ENCODE measurements at places on chromosomes 3 and 15.

GRCh38 chr15:67030036-67030762 is 35.2 kb upstream of the SMAD3 start:
- DNase-seq, result no peak

GRCh38 chr3:64238971-64239667 is 13.9 kb upstream of the PRICKLE2 start:
- DNase-seq, result no peak

DNA sequence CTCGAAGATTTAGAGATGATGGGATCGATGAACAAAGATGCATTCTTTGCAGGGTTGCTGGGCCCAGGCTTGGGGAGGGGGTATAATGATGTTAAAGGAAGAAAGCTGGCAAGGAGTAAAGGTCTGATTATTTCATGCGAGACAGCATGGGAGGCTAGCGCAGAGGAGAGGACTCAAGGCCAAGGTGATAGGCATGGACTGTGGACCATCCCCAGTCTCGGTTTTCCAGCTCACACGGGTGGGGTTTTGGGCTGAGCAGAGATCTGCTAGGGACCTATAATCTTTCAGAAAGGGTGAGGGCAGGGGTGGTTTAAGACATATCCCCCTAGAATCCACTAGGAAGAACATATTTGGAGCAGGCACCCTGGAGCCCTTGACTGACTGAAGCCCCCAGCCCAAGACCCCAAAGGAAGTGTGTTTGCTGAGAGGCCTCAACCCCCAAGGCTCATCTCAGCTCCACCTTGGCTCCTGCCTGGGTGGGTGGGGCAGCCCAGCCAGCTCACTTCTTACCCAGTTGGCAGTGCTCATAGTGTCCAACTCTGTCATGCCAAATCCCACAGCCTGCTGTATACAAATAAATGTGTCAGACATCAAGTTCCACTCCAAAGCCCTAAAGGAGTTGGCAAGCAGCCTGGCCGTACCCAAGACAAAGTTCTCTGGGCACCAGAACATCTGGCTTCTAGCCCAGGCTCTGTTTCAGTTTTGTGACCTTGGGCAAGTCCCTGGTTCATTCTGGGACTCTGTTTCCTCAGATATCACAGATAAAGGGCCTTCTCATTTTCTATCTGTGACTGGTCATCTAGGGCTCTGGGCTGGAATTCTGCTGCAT is 17.9 kb downstream of the ACSBG1 start:
- no peak for DNase-seq

DNA sequence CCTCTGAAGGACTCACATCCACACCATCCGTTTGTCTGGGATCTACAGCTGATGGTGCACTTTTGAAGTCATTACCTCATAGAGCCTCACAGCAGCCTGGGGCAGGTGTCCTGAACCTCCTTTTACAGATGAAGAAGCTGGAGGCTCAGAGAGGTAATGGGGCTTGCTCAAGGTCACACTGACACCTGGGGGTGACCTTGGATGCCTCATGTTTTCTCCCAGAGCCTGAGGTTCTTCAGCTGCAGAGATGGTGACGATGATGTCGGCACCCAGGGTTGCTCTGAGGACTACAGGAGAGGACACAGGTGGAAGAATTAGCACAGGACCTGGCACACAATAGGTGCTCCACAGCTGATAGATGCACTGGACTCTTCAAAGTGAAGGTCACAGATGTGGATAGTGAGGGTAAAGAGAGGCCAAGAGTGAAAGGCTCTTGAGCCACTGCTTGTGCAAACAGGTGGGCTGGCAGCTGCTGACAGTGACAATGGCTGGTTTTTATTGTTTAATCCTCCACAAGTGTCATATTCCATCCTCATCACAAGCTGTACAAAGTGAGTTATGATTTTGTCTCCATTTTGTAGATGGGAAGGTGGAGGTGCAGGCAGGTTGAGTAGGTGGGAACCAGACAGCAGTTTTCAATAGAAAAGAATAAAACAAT is 17.4 kb upstream of the ATP2B2 start:
- DNase-seq, result no peak

DNA sequence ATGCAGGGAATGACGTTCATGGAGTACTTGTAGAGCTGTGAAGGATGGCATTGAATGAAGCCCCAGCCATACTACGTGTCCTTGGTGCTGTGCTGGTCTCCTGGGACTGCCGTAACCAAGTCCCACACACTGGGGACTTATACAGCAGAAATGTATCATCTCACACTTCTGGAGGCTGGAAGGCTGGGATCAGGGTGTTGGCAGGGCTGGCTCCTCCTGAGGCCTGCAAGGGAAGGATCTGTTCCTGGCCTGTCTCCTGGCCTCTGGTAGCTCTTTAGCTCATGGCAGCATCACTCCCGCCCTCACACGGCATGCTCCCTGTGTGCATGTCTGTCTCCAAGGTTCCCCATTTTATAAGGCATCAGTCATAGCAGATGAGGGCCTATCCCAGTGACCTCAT is 29.5 kb upstream of the GABRG3 start:
- no peak for DNase-seq

DNA sequence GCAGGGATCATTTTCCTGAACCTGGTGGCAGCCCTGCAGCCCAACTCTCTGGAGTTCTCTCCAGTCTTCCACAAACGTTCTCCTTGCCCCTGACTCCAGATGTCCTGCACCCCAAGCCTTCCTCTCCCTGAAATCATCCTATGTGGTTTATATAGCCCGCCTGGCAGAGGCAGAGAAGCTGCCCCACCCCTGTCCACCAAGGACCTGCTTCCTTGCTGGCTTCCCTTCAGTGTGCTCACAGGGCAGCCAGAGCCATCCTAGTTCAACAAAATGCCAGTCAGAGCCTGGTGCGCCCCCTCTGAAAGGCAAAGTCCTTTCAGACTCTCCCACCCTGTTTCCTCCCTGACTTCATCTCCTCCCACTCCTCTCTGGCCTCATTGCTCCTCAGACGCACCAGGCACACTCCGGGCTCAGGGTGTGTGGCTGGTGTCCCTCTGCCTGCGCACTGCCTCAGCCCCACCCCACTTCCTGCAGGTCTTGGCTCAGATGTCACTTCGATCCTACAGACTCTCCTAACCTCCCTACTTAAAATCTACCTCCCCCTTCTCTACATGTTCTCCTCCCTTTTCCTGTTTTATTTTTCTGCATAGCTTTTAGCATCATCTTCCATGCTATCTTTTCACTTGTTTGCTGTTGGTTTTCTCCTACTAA is 5.9 kb downstream of the KBTBD13 start:
- no peak for DNase-seq

DNA sequence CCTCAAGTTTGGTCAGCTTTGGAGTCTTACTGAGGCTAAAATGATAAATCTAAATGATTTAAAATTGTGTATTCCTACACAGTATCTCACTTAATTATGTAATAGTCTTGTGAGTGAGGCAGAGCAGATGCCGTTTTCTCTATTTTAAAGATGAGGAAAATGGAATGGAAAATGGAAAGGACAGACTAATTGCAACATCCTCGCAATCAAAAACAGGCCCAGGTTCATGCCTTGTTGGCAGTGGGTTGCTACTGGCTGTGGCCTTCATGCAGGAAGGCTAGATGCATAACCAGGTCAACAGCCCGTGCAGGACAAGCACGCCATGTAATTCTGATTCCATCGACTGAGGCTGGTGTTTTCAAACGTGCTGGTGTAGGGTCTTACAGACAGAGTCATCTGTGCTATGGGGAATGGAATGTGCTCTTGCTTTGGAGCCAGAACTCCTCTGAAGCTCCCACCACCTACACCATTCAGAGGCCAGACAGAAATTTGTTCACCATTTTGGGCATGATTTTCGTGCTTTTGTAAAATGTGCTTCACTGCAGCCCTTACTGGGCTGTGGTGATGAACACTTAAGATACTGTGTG is 37.9 kb downstream of the MLH1 start:
- no peak for DNase-seq

GRCh38 chr3:149013726-149014125 is 22.4 kb downstream of the GYG1 start:
- no peak for DNase-seq

GRCh38 chr15:78358102-78358870 is 18.1 kb downstream of the CRABP1 start:
- no peak for DNase-seq

GRCh38 chr15:32903591-32904290 is 185.9 kb downstream of the GREM1 start:
- DNase-seq, result no peak

GRCh38 chr15:88932271-88932874 is 19.2 kb upstream of the MFGE8 start:
- no peak for DNase-seq

- DNase-seq, result no peak
Measured at GRCh38 chr15:23616536-23616935, 31.1 kb downstream of the MAGEL2 start.

- DNase-seq, result no peak
Measured at GRCh38 chr3:16132190-16132589, 42.3 kb upstream of the GALNT15 start.

GRCh38 chr15:50251638-50252182 is 13.8 kb downstream of the HDC start:
- no peak for DNase-seq

- no peak for DNase-seq
Measured at GRCh38 chr15:70029297-70029701, 68.4 kb downstream of the TLE3 start.

GRCh38 chr15:66778716-66779115 is 76.7 kb downstream of the SMAD6 start:
- DNase-seq, result no peak

DNA sequence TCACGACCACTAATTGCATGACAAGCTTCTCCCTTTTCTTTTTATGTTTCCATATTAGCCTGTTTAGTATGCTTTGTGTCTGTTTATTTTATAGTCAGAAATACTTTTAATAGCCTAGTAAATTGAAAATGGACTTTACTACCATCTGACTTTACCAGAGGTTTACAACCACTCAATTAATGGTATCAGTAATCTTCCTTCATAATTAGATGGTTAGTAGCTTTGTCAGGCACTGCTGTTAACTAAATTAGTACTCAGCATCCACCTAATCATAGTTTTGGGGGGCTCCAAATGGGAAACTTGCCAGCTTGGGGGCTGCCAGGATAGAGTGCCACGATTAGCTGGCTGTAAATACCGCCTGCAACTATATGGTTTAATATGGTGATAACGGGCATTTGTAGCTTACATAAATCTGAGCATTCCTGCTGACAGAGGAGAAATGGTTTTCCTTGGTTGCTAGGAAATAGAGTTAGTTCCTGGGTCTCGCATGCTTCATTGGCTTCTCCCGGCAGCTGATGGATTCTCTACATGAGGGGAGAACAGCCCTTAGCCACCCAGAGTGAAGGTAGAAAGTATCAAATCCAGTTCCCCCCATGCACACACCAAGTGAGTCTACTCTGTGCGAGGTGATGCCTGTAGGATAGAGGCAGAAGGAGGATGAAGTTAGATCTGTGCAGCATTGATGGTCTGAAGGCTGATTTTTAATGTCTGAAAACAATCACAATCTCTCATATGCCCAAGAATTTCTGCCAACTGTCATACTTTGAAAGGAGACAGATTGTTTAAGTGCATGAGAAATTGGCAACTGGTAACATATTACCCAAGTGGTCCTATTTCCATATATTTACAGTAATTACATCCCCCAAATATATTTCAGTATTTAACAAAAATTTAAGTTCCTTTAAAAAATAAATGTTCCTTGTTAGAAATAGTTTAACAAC is 326.6 kb upstream of the PROK2 start:
- DNase-seq, result no peak

DNA sequence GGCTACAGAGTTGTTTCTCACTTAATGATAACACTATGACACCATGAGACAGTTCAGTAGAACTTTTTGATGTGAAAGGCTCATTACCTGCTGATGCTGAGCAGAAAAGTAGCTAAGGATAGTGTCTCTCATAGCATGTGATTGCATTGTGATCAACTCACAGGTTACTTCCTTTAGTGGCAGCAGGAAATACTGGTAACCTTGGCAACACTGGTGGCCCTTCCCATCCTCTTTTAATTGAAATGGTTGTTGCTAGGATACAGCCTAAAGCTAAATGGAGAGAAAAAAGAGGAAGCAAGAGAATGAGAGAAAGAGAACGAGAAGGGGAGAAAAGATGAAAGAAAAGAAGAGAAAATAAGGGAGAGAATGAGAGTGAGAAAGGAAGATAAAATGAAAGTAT is 204.7 kb upstream of the GAP43 start:
- no peak for DNase-seq

DNA sequence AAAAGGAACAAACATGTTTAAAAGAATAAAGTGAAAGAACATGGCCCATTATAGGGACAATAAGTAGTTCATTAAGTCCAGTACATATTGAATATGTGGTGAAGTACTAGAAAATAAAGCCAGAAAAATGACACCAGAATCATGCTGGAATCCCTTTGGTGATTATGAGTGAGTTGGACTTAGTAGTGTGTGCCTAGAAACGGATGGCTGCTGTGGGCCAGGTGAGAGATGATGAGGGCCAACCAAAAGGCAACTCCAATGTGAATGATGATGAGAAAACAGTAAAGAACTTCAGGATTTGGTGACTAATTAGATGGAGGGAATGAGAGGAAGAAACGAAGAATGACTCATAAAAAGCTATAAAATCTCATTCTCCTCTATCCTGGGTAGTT is 3.3 kb downstream of the CRYGS start:
- DNase-seq, result no peak

GRCh38 chr3:169458752-169459151 is 204.8 kb downstream of the MECOM start:
- DNase-seq, result no peak

DNA sequence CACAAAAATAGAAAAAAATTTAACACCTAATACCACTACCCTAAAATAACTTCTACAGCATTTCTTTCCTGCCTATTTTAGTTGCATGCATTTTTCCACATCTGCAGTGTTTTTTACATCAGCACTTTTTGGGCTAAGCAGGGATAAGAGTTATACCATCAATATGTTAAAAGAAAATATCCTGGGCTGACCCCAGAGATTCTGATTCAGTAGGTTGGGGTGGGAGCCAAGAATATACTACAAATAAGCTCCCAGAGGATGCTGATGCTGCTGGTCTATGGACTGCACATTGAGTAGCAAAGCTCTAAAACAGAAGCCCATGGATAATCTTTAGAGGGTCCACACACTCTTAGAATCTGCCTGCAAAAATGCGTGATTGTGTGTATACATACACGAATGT is 14.8 kb downstream of the FYCO1 start:
- no peak for DNase-seq
